ENCODE measurements at places on chromosomes 5 and 9.

GRCh38 chr5:176296-176823 lies 14.9 kb upstream of the LRRC14B start:
- DNase-seq, result no peak

GRCh38 chr5:10875201-10875768 lies 114.3 kb upstream of the DAP start:
- DNase-seq, result no peak

GRCh38 chr5:171418982-171419687 lies at the start of gene FGF18:
Gene FGF18 (plus strand): TSS chr5:171419647. CDS start chr5:171420200, 553 bp downstream.
- DNase-seq, result peak; percentile 8

- DNase-seq, result no peak
Observed at GRCh38 chr5:38551030-38552017, 5.1 kb downstream of the LIFR start.

GRCh38 chr5:115262011-115262320 lies 711 bp downstream of the PGGT1B start:
- DNase-seq, result no peak

- no peak for DNase-seq
Observed at GRCh38 chr5:1789834-1790471, 9.7 kb downstream of the MRPL36 start.

- DNase-seq, result no peak
Observed at GRCh38 chr5:1021136-1021968, 12.8 kb downstream of the NKD2 start.

- DNase-seq, result no peak
Observed at GRCh38 chr5:144237851-144238250, 67.2 kb downstream of the KCTD16 start.

DNA sequence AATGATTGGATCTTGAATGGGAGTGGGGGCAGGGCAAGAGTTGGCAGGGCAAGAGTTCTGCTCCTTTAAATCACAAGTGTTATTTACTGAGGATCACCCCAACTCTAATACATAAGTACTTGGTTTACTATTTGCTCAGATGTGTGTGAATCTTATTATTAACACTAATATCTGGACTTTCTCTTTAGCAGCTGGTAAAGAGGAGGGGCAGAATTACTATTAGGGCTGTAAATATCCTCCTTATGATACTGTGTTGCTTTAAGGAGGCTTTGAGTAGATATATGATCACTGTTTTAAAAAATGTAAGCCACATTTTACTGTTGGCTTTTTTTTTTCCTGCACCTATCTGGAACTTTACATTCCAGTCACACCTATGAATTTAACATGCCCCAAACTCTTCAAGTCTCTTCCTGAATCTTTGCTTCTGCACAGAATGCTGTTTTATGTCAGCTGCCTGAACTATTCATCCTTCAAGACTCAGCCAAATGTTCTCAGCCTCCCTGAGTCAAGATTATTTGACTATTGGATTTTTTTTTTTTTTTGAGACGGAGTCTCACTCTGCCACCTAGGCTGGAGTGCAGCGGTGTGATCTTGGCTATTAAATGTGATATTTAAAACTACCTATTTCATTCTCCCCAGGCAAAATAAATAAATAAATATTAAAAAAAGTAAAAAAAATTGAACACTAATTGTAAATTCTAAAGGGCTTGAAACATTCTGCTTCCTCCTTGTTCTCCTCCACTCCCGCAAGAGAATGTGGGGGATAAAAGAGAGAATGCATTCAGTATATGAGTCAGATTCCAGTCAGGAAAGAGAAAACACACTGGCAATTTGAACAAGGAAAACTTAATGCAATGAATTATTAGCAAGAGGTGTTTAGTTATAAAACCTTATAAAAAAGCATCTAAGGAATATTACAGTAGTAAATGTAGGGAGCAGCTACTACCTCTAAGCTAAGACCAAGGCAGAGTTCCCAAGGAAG lies 99.3 kb downstream of the FOCAD start:
- no peak for DNase-seq

- no peak for DNase-seq
Observed at GRCh38 chr9:12464910-12465512, 228.2 kb upstream of the TYRP1 start.

DNA sequence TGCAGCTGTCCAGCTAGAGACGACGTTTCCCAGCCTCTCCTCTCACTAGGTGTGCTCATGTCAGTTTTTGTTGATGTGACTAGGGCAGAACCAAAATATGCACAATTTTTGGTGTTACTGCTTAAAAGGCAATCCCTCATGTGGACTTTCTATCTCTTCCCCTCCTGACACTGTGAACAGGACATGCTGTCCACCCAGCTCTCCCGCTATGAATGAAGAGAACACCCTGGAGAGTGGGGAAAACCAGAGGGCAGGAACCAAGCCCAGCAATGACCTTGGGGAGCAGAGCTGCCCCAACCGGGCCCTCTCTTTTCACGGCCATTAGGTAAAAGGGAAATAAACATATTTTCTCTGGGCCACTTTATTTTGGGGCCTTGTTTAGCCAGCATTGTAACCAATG lies 46.7 kb upstream of the TBC1D2 start:
- DNase-seq, result no peak

GRCh38 chr5:132375957-132376356 lies 6.4 kb downstream of the SLC22A5 start:
- no peak for DNase-seq

DNA sequence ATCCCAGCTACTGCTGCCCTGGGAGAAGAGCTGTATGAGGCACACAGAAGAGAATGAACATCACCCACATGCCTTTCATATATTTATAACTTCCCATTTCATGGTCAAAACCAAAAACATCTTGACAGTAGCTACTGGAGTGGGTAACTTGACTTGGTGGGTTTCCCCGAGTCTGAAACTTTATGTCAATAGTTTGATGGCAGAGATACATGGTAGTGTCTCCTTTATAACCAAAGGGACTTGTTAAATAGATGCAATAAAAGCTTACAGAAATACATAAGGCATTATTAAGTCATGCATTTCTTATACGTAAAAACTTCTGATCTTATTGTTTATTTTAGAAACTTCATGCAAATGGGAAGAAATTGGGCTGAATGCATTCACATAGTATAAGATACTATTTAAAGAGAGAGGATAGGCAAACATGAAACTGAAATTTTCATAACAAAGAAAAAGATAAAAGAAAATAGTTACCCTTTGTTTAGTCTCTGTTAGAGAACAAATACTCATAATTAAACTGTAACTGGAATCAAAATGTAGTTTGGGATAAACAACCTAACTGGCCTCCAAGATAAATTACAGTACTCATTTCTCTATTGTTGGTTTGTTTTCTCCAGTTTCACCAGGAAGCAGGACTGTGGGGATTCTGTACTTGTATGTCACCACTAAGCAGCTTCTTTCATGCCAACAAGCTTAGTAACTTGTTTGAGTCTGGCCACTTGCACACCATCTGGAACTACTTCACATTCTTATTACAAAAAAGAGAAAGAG lies 459.3 kb upstream of the MEF2C start:
- DNase-seq, result no peak

- no peak for DNase-seq
Observed at GRCh38 chr5:112417931-112418658, 982 bp downstream of the EPB41L4A start.

DNA sequence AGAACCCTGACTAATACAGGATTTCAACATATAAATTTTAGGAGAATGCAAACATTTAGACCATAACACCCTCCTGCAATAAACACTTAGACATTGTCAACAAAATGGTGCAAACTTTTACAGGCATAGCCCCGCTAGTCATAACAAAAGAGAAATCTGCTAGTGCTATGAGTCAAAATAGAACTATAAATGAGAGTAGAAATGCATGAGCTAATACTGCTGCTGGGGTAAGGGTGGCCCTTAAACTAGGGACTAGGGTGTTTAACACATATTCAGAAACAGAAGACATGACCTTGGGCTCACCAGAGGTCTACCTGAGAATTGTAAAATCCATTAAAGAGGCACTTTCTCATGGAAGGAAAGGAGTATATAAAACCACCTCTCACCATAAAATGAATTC lies 131.6 kb downstream of the TLR4 start:
- no peak for DNase-seq

DNA sequence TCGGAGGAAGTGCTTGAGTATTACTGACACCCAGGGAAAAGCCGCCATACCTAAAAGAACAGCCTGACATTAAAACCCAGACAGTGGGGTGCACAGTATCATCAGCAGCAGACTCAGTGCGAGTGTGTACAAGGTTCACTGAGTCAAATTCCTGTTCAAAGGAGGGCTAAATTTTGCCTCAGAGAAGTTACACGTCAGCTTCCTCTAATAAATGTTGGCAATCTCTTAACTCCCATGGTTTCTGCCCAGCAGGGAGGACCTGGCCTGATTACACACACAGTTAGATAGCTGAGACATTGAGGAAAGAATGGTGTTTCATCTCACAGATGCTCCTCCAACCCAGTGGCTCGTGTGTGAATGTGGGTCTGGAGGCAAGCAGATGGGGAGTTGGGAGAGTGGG lies 38.2 kb downstream of the NIPSNAP3B start:
- no peak for DNase-seq

GRCh38 chr5:96816411-96816939 lies 8.7 kb upstream of the ERAP1 start:
- DNase-seq, result peak; percentile 25

DNA sequence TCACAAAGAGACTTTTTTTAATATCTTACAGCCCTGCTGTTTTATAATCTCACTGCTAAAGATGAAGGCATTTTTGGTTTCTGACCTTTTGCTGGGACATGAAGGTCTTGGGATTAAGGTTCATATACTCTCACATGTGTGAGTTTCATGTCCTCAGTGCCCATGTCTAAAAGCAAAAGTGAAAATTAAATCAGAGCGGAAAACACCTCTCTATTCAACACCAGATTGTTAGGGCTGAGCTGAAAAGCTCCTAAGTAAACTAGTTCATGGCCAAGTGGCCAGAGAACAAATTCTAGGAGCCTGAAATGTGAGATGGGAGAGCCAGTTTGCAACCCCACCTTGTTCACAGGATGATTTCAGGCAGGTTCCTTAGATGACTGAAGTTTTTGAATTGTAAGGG lies 110.9 kb downstream of the GRIA1 start:
- no peak for DNase-seq

- no peak for DNase-seq
Observed at GRCh38 chr5:40681363-40682153, 1.8 kb downstream of the PTGER4 start.

- no peak for DNase-seq
Observed at GRCh38 chr9:91889161-91889911, 60.7 kb downstream of the ROR2 start.

GRCh38 chr9:74573640-74574191 lies 76.6 kb downstream of the RORB start:
- no peak for DNase-seq

GRCh38 chr5:82387001-82387818 lies 109.1 kb upstream of the RPS23 start:
- DNase-seq, result no peak

DNA sequence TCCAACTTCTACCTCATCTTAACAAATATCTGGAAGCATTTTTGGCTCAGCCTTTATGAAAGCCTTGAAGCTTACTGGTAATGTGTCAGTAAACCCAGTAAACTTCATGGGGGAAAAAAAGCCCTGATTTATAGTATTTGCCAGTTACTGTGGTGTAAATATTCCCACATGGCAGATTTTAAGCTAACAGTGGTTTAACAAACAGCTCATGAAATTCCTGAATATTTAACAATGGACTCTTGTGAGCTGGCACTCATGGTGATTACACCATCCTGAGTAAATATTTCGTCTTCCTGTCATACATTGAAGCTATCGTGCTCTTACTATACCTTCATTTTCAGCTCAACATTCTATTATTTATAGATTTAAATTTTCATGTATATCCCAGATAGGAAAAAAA lies 57.0 kb upstream of the ACOT12 start:
- no peak for DNase-seq

GRCh38 chr5:67731886-67732285 lies 483.7 kb upstream of the PIK3R1 start:
- DNase-seq, result no peak

DNA sequence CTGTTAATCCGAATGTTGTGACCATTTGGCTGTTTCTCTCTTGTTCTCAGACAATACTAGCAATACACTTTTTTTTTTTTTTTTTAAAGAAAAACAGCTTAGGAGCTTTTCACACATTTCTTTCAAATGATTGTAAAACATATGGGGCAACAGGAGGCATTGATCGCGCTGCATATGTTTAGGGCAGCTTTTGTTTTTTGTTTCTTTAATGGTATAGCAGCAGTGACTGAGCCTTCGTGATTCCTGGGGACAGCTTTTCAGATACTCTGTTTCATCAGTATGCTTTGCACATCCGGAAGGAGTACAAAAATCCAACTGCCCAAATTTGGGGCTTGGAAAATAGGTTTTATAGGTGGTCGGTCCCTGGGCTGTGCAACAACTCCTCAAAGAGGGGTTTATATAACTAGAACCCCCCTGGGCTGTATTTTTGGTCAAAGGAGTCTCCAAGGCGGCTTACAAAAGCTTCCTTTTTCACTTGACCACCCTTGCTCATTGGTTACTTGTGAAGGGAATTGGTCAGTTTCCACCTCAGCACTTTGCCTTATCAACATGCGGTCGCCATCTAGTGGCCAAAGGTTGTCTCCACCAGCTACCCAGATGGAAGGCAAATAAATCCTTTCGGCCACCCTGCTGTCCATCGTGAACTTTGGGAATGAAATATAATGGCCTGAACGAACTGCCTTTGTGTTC lies 91.8 kb downstream of the PDE6A start:
- DNase-seq, result no peak

DNA sequence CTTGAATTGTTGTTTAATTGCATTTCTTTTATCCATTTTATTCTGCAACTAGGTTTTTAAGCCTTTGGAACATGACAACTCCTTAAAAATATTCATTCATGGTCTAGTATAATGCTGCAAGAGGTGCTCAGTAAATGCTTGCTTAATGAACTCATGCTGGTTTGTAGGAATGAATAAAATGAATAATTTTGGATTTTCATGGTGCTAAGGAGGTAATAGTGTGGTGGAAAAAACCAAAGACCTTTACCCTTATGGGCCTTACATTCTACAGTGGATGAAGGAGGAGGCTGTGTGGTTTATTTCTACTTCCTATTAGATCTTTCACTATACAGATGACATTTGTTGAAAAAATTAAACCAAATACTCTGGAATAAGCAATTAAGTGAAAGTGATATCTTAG lies 43.4 kb downstream of the LRRTM2 start:
- DNase-seq, result no peak

- no peak for DNase-seq
Observed at GRCh38 chr9:26157411-26157810, 479.2 kb upstream of the TUSC1 start.

DNA sequence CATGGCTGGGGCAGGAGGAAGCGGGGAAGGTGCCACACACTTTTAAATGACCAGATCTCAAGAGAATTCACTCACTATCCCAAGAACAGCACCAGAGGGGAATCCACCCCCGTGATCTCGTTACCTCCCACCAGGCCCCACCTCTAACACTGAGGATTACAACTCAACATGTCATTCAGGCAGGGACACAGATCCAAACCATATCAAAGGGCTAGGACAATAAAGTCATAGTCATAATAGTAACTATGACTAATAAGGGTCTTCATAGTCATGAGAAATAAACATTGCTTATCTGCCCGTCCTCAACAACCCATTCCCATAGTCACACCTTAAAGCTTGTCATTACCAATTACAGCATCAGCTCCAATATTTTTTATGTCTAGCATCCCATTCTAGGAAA lies 65.3 kb upstream of the SMC2 start:
- no peak for DNase-seq
